ENCODE measurements at places on chromosomes 6 and 20.

DNA sequence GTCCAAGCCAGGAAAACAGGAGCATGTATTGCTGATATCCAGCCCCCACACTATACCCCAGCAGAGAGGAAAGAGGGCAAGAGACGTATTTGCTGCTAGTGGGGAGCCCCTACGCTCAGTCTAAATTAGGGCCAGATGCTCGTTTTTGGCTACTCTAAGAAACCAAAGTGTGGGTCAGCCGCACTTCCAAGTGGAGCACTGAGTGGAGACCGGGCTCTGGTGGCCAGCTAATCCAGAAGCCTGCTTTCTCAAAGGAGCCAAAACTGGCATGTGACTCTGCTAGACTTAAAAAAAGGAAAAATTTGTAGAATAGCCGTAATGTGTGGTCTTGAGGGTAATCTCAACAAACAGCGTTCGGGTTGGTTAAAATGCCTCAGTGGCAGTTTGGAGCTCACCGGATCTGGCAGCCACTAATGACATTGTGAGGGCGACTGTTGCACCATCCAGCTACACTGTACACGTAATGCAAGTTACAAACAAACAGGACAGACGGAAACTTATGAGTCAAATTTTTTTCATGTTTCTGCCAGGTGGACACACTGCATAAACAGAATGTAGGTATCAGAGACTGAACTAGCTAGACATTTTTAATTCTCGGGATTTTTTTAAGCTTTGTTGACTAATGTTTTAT is 230.9 kb downstream of the FOXC1 start:
- no peak for DNase-seq

DNA sequence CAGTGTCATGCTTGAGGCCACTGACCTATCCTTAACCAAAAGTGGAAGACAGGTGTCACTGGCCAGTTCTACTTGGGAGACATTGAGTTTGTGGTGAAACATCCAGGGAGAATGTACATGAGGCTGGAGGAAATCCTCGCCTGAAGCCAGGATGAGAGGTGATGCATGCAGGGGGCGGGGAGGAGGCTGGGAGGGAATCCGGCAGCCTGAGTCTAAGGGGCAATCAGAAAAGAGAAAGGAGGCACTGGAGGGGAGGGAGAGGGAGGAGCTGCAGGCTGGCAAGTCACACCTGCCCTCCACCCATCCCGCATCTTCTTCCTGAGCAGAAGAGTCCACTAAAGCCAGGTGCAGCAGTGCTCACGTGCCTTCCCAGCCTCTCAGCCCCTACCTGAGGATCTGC is 14.9 kb upstream of the DDO start:
- no peak for DNase-seq

GRCh38 chr6:44494011-44494501 is 106.5 kb downstream of the CDC5L start:
- DNase-seq: no peak

- no peak for DNase-seq
Measured at GRCh38 chr6:115817161-115817560, 243.5 kb downstream of the FRK start.

DNA sequence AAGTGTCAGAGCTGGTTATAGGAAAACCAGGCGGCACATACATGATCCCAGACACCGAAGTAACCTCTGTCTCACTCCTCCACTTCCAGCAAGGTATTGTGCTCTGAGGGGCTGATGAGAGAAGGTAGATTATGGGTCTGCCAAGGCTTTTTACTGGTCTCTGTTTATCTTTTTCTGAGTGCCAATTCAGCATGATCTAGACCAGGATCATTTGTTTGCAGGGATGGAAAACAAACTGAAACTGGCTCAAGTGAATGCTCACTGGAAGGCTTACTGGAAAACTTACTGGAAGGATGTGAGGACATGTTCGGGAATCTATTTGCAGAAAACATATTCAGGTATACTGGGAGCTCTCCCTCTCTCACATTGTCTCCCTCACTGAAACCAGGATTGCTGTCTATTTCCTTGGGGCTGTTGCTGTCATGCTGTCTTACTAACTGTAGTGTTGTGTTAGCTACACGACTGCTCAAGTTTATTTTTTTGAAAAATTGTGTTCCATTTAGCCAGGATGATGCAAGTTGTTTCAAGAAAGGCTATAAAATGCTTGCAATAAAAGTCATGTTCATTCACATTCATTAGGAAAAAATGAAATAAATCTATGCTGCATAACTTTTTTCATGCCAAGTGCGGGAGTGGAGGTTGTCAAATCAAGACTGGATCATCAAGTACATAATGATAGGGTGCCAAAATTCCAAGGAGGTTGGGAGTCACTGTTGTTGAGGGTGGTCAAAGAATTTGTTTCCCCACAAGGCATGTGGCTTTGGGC is 37.0 kb downstream of the KLHL31 start:
- DNase-seq: no peak

DNA sequence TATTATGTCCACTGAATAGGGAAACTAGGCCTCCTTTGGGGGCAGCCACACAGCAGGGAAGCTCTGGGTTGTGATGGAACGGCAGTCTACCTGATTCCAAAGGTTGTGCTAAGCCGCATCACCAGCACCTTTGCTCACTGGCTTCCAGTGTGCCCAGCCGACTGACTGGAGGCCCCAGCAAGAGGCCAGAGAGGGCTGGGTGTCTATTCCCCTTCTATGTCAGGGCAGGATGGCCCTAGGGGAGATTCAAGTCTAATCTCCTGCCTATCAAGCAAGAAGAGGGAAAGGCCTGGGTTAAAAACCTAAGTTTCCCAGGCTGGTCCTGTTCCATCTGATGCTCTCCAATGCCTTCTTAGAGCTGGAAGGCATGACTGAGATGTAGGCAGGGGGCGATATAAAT is 53.6 kb downstream of the JPH2 start:
- DNase-seq: no peak

DNA sequence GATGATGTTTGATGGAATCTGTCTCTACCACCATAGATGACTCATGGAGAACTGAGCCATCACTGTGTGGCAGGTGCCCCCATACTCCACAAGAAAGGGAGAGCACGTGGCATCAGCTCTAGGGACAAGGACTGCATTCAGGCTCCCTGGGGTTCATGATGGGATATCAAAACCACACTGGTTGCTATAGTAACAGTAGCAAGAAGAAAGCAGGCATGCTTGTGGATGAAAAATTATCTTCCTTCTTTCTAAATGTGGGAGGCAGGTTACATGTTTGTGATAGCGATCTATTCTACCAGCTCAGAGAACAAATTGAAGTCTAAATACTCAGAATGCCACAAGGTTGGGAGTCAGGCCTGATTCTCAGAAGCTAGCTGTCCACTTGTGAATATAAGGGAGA is 224.2 kb downstream of the ARHGAP18 start:
- DNase-seq: no peak

DNA sequence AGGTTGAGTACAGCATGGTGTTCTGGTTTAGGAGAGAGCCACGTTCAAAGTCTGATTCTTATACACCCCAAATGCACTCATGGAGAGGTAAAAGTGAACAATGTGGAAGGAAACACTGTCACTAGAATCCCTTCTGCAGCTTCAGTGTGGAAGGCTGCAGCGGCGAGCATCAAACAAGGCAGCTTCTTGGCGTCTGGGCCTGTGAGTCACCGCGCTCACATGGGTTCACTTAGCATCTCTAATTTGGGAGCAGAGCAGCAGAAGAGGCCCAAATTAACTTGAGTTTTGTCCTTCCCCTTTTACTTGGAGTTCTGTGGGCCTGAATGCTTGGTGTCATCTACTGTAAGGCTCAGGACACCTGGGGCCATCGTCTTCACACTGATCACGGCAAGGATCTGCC is 10.9 kb upstream of the E2F1 start:
- no peak for DNase-seq

All from stimulated activated naive B cell treated with anti-CD40 and anti-IgM and Interleukin-4, amounts not matched to agents 10 μg/mL and 1 μg/mL and 100 μg/mL, for 72 hours (primary cell).